ENCODE measurements at places on chromosomes 5 and 9.

GRCh38 chr5:6745706-6746222 is 32.5 kb downstream of the TENT4A start:
- peak; percentile 37 for DNase-seq

DNA sequence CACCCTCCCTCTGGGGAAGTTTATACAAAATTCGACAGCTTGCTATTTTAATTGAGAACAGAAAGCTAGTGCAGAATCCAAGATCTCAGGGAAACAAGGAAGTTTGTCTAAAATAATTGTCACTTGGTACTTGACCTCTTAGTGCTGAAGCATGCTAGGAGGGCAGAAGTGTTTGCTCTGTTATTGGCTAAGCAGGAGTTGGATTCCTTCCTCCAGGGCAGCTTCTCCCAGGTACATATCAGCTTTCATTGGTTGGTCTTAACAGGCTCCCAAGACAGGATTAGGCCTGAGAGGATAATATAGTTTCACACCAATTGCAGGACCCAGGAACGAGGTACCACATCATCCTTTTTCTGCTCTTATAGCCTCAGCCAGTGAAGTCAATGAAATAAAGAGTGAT is 432.8 kb downstream of the IRX1 start:
- DNase-seq: no peak

- DNase-seq: no peak
Measured at GRCh38 chr5:94433397-94434163, 184.8 kb downstream of the KIAA0825 start.

DNA sequence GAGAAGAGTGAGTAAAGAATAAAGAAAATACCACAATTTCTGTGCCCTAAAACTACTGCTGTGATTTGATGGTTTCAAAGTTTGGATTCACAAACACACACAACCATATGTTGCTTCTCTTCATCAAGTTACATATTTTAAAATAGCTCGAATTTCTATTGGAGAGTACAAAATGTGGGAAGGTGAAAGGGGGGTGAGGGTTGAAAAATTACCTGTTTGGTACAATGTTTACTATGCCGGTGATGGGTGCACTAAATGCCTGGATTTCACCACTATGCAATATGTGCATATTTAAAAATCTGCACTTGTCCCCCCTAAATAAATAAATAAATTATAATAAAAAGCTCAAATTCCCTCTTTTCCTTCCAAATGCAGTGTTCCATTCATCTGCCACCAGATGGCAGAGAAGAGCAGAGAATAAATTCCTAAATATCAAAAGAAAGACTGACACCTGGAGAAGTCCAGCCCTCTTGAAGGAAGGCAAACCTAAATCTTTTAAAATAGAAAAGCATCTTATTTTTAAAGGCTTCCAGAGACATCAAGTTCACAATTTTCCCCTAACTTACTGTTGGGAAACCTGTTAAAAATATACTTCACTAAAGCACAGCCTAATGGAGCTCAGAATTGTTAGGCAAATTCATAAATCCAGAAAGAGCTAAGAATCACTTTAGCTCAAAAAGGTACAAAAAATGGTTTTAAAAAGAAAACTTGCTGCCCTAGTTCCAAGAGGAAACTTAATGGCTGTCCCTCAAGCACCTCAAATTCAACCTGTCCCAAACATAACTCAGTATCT is 24.8 kb upstream of the HNRNPA0 start:
- DNase-seq: no peak

DNA sequence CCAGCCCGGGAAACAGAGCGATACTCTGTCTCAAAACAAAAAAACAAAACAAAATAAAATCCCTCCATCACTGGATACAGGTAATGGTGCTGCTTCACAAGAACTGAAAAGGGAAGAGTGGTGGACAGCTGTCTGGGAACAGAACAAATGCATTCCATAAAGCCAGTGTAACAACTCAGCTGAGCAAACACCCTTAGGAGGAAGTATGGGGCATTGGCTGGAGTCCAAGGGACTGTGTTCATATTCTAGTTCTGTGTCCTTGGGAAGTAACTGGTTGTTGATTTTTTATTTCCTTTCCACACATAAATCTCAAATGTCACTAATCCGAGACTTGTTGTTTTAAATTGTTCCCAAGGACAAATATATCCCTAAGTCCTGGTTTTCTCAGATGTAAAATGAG is 38.3 kb downstream of the HTR1A start:
- DNase-seq: no peak

DNA sequence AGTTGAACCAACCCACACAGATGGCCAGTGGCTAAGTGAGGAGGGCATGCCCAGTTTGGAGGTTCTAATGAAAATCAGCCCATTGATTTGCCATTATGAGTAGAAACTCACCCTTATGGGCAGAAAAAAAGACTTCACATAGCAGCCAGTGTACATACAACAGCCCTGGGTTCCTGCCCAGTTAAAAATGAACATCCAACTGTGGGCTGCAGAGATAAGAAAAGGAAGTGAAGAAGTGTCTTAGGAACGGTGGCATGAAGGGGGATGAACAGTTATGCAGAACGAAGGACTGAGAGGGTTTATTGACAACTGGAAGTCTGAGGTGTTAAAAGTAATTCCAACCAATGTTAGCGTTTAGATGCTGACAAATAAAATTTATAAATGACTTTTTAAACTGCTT is 118.4 kb downstream of the MARCHF3 start:
- no peak for DNase-seq

DNA sequence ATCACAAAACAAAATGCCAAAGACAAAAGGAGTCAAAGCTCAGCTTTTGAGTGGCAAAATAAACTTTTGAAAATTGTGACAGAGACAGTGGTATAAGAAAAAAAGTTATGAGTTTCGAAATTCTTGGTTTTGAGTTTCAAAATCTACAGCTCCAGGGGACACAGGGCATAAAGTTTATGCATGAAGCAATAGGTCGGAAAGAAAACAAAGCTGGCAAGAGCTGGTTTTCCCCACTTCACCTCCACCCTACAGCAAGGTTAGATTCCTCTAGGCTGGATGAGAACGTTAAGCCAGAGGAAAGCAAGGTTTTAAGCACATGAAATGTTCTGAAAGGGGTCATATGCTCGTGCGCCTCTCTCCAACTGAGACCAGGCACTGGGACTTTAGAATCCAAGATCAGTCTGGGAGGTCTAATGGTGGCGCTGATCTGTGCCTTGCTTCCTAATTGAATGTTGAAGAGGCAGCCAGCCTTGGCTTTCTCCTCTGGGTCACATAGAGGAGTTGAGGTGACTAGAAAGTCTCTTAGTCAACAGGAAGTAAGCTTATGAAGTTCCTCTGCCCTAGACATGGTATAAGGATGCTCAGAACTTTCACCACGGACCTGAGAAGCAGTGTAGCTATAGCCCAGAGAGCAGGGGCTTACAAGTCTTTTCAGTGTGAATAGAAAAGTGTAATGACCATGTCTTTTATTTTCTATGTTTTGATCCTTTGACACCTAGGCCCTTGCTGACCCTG is 167.7 kb upstream of the DMAC1 start:
- no peak for DNase-seq
